Stimulated activated CD4-positive, alpha-beta T cell treated with anti-CD3 and anti-CD28 coated beads, Interleukin-12 subunit alpha, Interleukin-12 subunit beta, amount 100 ng/mL, for 4 hours (primary cell): ENCODE measurements at places on chromosomes 2 and 18.

DNA sequence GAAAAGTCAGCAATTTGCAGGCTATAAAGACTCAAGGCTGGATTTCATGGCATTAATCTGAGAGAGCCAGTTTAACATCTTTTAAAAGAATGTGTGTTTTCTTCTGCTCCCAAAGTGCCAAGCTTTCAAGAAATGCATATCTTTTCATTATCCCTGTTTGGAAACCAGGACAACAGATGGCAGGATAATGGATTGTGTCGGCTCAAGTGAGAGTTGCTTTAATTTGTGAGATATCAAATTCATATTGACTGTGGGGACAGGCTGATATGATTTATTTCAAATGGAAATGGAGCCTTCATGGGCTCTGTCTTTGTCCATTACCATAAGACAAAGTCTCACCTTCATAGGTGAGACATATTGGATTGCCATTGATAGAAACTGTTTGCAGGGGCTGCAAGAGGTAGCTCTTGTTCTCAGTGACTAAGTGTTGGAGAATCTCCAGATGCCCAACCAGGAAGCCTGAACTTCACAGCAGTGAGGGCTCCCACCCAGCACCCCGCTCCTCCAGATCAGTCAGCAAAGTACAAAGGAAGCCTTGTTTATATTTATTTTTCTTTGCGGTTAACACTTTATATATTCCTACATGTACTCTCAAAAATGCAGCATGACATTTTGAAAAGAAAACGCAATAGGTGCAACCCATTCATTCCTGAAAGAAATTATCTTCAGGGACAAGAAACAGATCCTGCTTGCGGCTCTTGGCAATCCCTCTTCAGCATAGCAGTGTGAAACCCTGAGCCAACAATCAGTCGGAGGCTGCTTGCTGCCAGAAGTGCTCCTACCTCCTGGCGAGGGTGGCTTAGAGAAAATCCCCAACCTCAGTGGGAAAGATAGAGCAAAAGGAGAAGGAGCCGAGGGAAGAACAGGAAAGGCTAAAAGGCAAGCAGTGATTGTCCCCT is 65.8 kb upstream of the ATL2 start:
- no peak for DNase-seq

DNA sequence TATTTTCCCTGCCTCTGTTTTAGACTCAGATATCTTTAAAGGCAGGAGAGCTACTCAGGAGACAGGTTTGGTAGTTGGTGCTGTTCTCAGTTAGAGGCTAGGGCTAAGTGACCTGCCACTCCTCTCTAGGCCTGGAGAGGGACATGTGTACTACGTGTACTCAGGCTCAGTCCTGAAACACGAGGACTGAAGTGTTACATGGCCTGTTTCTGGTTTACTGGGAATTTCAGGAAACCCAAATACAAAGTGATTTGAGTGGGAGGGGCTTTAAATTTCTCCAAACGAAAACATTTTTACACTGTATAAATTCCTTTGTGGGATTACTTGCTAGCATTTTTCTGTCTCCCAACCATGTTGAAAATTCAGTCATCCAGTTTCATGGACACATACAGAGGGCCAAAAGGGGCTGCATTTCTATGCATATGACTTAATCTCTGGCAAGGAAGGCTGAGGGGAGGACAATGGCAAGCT is 343.3 kb downstream of the CYP26B1 start:
- DNase-seq, result no peak

GRCh38 chr18:34729264-34729663 is 19.2 kb downstream of the DTNA start:
- no peak for DNase-seq

GRCh38 chr2:72953976-72954375 is 36.7 kb downstream of the EMX1 start:
- DNase-seq, result no peak

GRCh38 chr2:25912851-25913695 is 34.8 kb upstream of the ASXL2 start:
- DNase-seq, result no peak

- DNase-seq, result no peak
Measured at GRCh38 chr2:127650785-127651380, 4.9 kb downstream of the GPR17 start.
